ENCODE measurements at places on chromosomes 1 and 21. TPM values are rescaled to one million over a fixed set of nuclear protein-coding genes. Genes with fewer than 3 reads are reported as not detected.
A peak's percentile ranks its signal among the peaks of the same experiment; 100 is the strongest.

Gene LRRC3
- 4.9 TPM for polyA plus RNA-seq

GRCh38 chr1:169999331-169999741 is 75.2 kb downstream of the KIFAP3 start:
- DNase-seq = peak; percentile 64

- DNase-seq = no peak
These were observed 45.4 kb upstream of the TDRD10 start for GRCh38 chr1:154456631-154457030.

Gene EPHA2
- 169 TPM for polyA plus RNA-seq

DNA sequence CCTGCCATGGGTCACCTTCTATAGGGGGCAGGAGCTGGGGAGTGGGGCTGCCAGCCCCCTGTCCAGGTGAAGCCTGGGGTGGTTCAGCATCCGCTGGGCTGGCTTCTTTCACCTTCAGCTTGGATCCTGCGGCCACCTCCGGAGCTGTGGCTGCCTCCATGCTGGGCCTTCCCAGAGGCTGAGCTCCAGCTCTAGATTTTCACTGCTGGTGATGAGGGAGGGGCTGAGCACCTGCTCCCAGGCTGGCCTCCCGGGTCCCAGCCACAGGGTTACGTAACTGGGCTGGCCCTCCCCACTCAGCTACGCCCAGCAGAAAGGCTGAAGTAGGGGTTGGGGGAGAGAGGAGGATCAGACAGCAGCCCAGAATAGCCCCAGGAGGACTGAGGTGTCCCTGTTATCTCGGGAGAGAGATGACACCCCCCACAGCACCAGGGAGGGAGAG is at the start of gene MYBPHL:
TSS of gene MYBPHL (minus strand) at position 180 of the 442 bp plus-strand sequence. CDS start at position 160, 20 bp downstream.
- no peak for DNase-seq

DNA sequence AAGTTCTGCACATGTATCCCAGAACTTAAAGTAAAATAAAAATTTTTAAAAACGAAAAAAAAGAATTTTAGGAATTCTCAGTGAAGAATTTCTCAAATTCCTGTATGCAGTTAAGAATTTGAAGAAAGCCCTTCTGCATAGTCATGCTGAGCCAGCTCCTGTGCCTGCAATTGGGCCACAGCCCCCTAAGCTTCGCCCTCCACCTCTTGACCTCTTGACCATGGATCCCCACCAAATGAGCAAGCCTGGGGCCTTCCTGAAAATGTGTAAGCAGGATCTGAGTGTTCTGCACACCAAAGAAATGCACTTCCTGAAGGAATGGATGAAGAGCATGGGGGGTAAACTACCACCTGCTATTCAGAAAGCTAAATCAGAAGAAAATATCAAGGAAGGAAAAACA is 52.0 kb downstream of the NBPF6 start:
- no peak for DNase-seq

DNA sequence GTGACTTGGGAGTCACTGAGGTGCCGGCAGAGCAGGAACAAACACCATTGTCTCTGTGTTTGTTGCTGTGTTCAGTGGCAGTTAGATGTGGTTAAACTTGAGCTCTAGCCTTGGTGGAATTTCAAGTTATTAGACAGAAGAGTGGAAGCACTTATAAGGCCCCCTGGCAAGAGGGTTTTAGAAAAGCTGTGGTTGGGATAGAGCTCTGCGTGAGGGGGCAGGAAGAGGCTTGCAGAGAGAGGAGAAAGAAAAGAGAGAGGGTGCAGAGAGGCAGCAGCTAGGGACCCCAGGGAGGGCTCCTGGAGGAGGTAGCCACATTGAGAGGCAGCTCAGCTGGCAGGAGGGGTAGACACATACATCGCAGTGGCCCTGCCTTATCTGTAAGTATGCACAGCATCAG is 128.2 kb downstream of the GALNT2 start:
- no peak for DNase-seq

- no peak for DNase-seq
These were observed 134.8 kb upstream of the KIF26B start for GRCh38 chr1:245019910-245020486.

Gene UBQLN4
- polyA plus RNA-seq = 50.5 TPM

DNA sequence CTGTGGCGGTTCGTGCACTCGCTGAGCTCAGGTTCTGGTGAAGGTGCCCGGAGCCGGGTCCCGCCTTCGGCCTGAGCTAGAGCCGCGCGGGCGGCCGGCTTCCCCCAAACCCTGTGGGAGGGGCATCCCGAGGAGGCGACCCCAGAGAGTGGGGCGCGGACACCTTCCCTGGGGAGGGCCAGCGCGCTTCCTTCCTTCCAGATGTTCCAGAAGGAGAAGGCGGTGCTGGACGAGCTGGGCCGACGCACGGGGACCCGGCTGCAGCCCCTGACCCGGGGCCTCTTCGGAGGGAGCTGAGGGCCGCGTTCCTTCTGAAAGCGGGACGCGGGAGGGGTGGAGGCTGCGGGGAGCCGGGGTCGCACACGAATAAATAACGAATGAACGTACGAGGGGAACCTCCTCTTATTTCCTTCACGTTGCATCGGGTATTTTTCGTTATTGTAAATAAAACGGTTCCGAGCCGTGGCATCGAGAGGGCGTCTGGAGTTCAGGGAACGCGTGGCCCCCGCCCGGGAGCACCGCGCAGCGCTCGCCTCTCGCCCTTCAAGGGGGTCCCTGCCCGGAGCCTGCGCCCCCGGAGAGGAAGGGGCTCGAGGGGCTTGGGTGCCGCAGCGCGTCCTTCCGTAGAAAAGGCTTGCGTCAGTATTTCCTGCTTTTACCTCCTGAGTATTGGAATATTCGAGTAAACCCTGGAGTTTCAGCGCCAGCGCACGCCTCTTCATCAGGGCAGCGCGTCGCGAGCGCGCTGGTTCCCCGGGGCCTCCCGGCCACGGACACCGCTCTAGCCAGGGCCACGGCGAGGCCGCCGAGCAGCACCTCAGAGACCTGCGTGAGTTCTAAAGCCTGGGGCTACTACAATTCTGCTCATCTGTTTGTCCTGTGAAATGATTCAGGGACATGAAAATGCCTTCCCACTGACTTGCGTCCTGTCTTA is 11.5 kb downstream of the YBEY start:
- DNase-seq = peak; percentile 36

GRCh38 chr1:200819726-200820125 is 53.1 kb upstream of the GPR25 start:
- no peak for DNase-seq

- no peak for DNase-seq
These were observed 133.0 kb downstream of the CDC42BPA start for GRCh38 chr1:227185291-227185690.

- DNase-seq = no peak
These were observed 2.0 kb upstream of the COQ8A start for GRCh38 chr1:226937940-226938725.

DNA sequence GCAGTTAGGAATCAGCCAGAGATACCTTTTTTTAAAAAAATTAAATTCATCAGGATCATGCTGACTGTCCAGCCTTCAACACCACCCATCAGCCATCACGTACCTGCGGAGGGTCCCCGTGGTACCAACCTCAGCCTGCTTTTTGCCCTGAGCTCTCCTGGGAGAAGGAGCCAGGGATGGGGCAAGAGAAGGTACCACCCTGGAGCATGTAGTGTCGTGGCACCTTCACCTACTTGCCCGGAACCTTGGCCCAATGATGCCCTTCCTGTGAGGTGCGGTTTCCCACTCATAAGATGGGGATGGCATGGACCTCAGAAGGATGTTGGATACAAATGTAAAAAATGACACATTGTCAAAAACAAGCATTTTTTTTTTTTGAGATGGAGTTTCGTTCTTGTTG is 88.4 kb upstream of the C1orf174 start:
- no peak for DNase-seq

GRCh38 chr1:224502459-224503160 is 68.0 kb upstream of the WDR26 start:
- peak; percentile 23 for DNase-seq

- DNase-seq = no peak
These were observed 6.9 kb downstream of the DNAJC6 start for GRCh38 chr1:65316233-65316632.

DNA sequence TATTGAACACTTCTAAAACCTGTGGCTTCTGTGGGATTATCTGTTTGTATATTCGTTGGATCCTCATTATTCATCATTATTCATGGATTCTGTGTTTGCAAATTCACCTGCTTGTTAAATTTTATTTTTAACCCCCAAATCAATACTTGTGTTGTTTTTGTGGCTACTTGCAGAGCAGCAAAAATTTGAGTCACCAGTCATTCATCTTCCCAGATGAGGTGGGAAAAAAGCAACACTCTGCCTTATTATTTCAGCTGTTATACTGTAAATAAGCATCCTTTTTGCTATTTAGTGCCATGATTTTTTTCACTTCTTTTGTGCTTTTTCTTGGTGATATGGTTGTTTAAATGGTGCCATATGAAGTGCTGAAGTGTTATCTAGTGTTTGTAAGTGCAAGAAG is 56.7 kb downstream of the RASAL2 start:
- DNase-seq = peak; percentile 23

DNA sequence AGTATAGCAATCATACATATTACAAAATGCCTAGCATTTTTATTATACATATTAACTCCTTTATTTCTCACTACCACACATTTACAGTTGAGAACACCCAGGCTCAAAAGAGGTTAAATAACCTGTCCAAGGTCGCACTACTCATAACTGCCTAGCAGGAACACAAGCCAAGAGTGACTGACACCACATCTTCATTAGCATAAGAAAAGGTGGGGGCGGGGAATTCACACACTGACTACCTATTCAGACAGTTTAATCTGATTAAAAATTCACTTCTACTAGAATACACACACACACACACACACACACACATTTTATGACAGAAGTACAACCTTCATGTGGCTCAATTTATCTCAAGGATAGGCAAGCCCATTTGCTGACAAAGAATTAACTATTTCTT is 77.8 kb upstream of the CACHD1 start:
- DNase-seq = no peak

DNA sequence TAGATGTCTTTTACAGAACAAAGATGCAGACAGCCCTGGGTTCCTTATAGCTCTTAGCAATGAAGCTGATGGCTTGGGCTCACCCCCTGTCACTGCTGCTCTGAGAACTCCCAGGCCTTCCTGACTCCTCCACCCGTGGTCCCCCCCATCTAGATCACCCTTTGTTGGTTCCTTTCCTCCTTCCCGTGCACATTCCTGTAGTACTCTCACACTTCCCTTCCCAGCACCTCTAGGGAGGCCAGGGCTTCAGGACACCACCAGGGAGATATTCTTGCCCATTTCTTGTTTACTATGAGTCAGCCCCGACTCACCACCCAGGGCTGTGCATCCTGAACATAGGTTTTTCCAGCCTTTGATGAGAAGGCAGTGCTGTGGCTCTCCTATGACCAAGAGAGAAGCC is 14.4 kb upstream of the NOS1AP start:
- peak; percentile 95 for DNase-seq

GRCh38 chr1:198064181-198064580 is 92.6 kb upstream of the NEK7 start:
- no peak for DNase-seq

Gene PRKCZ
- polyA plus RNA-seq = 0.22 TPM

DNA sequence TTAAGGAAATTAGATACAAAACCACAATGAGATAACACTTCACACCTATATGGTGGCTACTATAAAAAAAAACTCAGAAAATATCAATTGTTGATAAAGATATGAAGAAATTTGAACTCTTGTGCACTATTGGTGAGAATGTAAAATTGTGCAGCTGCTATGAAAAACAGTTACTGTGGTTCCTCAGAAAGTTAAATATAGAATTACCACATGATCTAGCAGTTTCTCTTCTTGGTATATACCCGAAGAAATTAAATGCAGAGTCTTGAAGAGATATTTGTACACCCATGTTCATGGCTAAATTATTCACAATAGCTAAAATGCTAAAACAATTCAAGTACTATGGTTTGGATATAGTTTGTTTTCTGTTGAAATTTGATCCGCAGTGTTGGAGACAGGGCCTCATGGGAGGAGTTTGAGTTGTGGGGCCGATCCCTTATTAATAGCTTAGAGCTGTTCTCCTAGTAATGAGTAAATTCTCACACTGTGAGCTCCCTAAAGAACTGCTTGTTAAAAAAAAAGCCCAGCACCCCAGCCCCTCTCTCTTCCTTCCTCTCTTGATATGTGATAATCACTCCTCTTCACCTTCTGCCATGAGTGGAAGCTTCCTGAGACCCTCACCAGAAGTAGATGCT is 1412.1 kb downstream of the PLA2G4A start:
- DNase-seq = no peak

GRCh38 chr1:91684481-91685196 is 184.0 kb downstream of the CDC7 start:
- DNase-seq = peak; percentile 66

Gene TCHH
- not detected for polyA plus RNA-seq

DNA sequence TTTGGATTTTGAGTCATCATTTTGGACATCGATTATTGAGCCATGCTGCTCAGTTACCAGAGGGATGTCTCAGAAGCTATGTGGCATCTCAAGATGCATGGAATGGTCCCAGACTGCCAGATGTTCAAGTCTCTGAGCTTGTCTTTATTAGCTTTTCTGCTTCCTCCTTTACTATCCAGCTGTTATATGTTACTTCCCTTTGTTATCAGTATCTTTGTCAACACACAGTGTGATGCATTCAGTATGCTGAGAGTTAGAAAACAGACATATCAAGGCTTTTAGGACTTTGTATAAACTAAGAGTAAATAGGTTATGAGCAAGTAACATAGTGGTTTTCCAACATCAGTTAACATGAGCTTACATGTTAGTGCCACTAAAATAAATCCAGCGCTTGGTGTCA is 474.5 kb downstream of the DSCAM start:
- no peak for DNase-seq

Gene A3GALT2
- 0.11 TPM for polyA plus RNA-seq

DNA sequence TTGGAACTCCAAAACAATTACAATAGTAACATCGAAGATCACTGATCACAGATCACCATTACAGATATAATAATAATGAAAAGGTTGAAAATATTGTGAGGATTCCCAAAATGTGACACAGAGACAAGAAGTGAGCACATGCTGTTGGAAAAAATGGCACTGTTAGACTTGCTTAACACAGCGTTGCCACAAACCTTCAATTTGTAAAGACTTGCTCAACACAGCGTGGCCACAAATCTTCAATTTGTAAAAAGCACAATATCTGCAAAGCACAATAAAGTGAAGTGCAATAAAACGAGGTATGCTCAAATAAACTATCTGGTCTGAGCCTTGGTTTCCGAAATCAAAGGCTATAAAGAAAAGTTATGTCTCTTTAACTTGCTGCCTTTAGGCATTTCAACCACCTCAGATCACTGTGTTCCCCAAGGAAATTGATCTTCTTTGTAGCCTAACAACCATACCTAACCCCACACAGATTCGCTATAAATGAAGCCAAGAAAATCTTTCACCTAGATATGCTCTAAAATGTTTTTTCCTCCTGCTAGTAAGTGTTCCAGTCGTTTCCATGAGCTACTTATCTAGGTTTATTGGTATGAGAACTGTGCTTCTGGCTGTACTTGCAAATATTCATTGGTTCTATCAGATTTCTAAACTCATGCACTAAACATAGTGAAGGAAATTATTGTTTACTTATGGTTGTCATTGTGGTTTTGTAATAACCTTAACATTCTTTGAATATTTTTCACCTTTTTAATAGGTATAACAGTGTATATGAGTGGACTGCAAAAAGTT is 13.1 kb upstream of the LPGAT1 start:
- no peak for DNase-seq

Gene CDA
- 1.2 TPM for polyA plus RNA-seq

Gene KLHL12
- 20.6 TPM for polyA plus RNA-seq

Gene TCHHL1
- not detected for polyA plus RNA-seq

GRCh38 chr1:243726806-243727502 is 123.1 kb downstream of the AKT3 start:
- DNase-seq = no peak

Gene C8A
- not detected for polyA plus RNA-seq
